ENCODE measurements at places on chromosomes 2 and 18.

DNA sequence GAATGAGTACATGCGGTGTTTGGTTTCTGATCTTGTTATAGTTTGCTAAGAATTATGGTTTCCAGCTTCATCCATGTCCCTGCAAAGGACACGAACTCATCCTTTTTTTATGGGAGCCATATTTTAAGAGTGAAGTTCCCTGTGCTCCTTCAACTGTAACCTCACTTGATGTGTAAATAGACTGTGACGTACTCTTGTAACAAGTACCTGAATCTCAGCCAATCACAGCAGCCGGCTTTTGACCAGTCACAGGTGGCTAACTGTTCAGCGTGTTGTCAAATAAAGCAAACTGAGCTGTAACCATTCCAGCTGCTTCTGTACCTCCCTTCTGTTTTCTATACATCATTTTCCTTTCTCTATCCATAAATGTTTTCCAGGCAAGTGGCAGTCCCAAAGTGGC, 774.3 kb upstream of the HS6ST1 start:
- no peak for DNase-seq

DNA sequence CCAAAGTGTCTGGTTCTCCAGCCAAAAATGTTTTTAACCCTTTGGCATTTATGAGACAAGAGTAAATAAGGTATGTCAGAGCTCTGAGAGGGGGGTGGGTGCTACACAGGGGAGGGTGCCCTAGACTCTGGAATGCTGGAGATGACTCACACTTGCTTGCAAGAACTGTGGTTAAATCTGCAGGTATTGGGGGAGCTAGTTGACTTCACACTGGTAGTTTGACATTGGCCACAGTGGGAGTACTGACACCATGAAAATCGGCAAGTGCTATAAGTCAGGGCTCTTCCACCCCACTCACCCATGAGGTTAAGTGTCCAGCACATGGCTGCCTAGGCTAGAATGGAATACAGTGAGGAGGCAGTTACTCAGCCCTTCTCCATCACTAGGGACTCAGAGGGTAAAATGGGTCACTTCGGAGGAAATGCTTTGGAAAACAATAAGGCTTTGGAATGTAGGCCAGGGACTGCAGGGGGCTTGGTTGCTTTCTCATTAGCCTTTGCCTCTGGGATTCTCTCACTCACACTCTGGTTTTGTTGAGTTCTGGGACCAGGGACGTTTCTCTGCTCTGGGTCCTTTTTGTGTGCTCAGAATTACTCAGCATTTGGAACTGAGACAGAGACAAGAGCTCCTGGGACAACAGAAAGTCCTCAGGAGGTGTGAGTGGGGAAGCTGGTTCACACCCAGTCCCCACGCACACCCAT, 91.6 kb downstream of the ACKR3 start:
- peak; percentile 53 for DNase-seq

DNA sequence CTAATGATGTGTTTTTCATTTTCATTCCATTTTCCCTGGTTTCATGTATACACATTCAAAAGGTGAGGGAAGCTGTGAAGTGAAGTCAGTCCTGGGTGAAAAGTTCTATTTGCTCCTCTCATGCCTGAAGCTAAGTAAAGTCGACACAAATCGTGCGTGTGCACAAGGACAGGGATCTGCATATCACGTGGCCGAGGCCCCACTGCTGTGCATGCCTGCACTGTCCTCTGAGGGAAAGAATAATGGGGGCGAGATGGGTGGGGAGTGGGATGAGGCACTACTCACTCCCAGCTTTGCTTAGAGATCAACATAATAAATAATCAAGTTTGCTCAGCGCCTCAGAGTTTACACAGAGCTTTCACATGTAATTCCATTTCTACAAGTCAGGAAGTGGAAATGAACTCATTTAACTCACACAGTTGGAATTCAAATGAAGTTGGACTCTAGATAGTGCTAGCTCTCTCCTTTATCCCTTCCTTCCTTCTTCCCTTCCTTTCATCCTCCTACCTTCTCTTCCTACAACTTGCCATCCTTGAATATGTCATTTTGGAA, 5.1 kb upstream of the PTPRM start:
- no peak for DNase-seq

DNA sequence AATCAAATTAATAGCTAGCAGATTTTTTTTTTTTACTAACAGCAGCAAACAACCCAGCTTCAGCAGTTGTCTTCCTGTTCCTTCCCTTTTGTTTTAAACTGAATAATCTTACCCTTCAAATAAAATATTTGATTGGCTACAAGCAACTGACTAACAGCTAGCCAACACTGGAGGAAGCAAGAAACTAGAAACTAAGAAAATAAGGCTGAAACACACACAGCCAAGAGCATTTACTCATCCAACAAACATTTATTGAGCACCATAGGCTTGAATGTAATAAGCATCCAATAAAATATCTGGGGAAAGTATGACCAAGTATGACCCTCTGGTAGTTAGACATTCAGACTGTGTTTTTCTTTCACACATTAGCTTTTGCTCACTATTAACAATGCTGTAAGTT, 189.2 kb downstream of the CD226 start:
- no peak for DNase-seq

GRCh38 chr2:123530004-123530403, 495.1 kb upstream of the CNTNAP5 start:
- DNase-seq = no peak

Data from left forelimb (tissue), 1 donor.